ENCODE measurements at places on chromosomes 5 and 9. TPM values are rescaled to one million over a fixed set of nuclear protein-coding genes. Genes with fewer than 3 reads are reported as not detected.

Gene NAIP
- total RNA-seq = 28.8 TPM

Gene ARSI
- 4.0 TPM for total RNA-seq

GRCh38 chr9:95640336-95640735 lies 123.6 kb upstream of the PTCH1 start:
- DNase-seq = no peak

Gene ZFP2
- 2.1 TPM for total RNA-seq

Gene SH3GLB2
- 88.4 TPM for total RNA-seq

DNA sequence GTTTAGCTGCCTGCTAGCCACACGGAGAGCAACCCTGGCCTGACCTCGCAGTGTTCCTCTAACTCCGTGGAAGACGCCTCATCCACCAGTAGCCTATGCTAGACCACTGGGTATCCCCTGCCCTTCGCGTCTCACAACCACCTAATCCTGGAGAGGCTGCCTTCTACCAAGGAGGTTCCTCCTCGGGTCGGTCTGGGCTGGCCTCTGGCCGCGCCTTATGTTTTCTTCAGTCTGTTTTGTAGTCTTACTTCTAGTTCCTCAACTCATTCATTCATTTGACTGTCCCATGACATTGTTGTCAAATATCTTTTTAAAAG lies 1.6 kb upstream of the TPM2 start:
- no peak for DNase-seq

- no peak for DNase-seq
Observed at GRCh38 chr5:59158165-59158564, 575.3 kb downstream of the RAB3C start.

DNA sequence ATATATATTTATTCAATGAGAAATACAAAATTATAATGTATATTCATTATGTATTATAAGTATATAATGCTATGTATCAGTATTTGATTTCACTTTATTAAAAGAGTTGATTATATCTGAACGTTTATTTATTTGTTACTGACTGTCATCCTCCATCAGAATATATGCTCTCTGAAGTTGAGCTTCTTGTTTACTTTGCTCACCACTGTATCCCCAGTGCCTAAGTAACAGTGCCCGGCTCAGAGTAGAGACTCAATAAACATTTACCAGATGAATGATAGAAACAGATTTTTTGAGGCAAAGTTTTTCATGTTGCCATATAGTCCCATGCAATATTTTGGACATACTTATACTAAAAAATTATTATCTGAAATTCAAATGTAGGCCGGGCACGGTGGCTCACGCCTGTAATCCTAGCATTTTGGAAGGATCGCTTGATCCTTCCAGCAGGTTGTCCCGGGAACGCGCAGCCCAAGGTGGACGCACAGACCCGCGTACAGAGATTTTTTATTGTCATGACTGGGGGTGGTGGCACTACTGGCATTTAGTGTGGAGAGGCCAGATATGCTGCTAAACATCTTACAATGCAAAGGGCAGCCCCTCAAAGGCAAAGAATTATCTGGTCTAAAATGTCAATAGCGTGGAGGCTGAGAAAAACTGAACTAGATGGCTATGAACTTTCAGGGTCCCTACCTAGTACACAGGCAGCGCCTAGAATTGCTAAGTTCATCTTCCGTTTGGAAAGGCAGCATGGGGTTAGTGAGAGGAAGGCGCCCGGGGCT lies 761 bp upstream of the DNAJC25 start:
- no peak for DNase-seq

- no peak for DNase-seq
Observed at GRCh38 chr5:6780802-6781391, 67.7 kb downstream of the TENT4A start.

- no peak for DNase-seq
Observed at GRCh38 chr5:73814233-73814846, 188.3 kb downstream of the ARHGEF28 start.

- no peak for DNase-seq
Observed at GRCh38 chr5:107876261-107876660, 205.5 kb upstream of the EFNA5 start.

GRCh38 chr5:73280386-73280785 lies 107.4 kb downstream of the TMEM174 start:
- no peak for DNase-seq

- DNase-seq = no peak
Observed at GRCh38 chr5:121658221-121658620, 193.5 kb upstream of the FTMT start.

Gene DMRTA1
- total RNA-seq = 1.8 TPM

Gene GPR151
- total RNA-seq = not detected

Gene LRRC70
- total RNA-seq = 2.4 TPM

DNA sequence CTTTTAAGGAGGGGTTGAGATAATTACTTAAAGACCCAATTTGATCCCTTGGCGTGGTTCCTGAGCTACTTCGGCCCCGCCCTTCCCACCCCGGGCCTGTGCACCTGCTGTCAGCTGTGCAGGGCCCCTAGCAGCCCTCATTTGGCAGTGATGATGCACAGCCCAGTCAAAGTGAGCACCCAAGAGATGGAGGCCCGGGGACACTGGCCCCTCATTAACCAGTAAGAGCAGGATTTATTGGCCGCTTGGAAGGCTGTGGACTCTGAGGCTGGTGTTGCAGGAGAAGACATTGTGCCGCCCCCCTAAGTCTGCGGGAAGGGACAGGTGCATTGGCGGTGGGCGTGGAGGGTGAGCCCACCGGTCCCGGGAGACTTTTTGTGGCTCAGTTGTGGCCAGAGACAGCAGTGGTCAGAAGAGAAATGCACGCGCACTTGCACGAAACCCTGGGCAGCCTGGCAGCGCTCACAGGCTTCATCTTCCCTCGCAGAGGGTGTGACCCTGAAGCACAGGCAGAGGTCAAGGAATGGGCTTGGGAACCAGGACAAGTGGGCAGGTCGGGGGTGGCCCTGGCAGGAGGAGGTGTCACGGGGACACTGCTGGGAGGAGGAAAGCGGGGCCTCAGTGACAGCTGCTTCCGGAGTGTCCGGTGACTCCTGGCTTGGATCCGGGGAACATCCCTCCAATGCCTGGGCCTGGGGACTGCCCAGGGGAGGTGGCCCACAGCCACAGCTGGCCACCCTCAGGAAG lies 74.0 kb upstream of the RXRA start:
- DNase-seq = no peak

DNA sequence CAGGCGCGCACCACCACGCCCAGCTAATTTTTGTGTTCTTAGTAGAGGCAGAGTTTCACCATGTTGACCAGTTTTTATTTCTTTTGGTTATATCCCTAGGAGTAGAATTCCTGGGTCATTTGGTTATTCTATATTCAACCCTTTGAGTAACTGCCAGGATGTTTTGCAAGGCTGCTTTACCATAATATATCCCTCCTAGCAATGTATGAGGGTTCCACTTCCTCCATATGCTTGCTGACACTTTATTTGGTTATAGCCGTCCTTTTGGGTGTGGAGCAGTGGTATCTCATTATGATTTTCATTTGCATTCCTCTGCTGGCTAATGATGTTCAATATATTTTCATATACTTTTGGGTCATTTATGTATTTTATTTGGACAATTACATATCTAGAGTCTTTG lies 81.2 kb downstream of the RAB24 start:
- no peak for DNase-seq

Gene TXNDC8
- not detected for total RNA-seq

DNA sequence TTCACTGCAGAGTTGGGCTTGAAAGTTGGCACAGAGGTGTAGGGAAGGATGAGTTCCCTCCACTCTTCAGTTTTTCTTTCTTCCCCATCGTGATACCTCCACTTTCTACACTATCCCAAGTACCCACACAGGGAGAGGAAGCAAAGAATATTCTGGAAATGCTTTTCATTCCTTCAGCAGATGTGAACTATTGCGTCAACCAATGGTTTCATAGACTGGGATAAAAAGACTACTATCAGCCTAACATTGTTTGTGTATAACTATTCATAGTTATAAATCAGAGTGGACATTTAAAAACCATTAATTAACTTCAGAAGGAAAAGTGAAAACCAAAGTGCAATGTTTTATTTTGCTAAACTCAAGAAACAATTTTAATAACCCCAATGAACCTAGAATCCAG lies 63.6 kb upstream of the MAMDC2 start:
- no peak for DNase-seq

- no peak for DNase-seq
Observed at GRCh38 chr5:34978681-34979080, 49.3 kb downstream of the DNAJC21 start.

GRCh38 chr9:14018081-14018480 lies 295.9 kb downstream of the NFIB start:
- no peak for DNase-seq

DNA sequence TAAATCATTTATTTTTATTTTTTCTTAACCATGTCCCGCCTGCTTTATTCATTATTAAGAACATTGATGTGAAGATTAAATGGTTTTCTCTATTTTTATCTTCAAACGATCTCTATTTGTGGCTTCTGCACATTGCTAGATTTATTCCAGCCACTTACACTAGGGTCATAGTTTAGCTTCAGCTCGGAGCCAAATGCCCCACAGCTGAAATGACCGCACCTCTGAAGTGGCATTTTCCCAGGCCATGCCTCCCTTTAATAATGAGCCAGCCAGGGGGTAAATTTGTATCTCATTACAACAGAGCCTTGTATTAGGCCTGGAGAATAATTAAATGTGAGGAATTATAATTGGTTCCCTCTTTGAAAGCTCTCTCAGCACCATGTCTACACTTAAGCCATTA lies 89.4 kb downstream of the DOCK8 start:
- no peak for DNase-seq

GRCh38 chr9:117718701-117719100 lies 14.5 kb downstream of the TLR4 start:
- DNase-seq = no peak

GRCh38 chr5:131264451-131265099 lies 722 bp downstream of the CDC42SE2 start:
- DNase-seq = peak; percentile 71

DNA sequence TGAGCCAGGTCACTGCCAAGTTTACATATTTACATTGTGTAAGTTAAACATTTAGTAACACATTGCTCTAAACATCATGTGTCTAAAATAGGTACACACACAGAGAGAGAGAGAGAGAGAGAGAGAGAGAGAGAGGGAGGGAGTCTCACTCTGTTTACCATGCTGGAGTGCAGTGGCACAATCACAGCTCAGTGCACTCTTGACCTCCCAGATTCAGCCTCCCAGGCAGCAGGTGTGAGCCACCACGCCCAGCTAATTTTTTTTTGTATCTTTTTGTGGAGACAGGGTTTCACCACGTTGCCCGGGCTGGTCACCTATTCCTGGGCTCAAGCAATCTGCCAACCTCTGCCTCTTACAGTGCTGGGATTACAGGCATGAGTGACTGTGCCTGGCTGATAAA lies 1045.3 kb downstream of the TLE1 start:
- DNase-seq = no peak

DNA sequence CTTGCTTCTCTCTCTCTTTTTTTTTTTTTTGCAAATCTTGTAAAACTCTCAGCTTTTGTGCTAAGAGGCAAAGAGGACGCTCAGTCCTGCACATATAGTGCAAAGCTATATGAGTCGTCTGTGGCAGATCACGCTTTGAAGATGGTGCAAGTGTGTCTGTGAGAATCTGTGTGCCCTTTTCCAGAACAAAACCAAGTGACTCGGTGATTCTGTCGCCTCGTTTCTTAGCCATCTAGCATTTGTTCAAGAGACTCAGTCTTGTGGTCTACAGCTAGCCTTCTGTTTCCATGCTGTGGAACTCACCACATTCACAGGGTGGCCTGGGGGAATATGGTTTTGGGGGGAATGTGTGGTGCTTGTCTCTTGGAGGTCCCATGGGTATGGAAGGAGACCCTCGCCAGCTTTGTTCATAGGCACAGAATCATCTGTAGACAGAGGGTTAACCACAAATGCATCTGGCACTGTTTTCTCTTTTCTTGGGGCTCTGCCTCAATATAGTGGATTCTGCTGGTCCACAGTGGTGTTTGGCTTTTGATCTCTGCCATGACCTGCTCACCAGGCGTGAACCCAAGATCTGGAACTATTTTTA lies 82.1 kb downstream of the C9orf152 start:
- DNase-seq = no peak

GRCh38 chr5:170252109-170252508 lies 19.3 kb downstream of the C5orf58 start:
- DNase-seq = no peak

GRCh38 chr5:154517181-154517580 lies 39.2 kb upstream of the HAND1 start:
- DNase-seq = peak; percentile 57

Gene FCHSD1
- 13.6 TPM for total RNA-seq

DNA sequence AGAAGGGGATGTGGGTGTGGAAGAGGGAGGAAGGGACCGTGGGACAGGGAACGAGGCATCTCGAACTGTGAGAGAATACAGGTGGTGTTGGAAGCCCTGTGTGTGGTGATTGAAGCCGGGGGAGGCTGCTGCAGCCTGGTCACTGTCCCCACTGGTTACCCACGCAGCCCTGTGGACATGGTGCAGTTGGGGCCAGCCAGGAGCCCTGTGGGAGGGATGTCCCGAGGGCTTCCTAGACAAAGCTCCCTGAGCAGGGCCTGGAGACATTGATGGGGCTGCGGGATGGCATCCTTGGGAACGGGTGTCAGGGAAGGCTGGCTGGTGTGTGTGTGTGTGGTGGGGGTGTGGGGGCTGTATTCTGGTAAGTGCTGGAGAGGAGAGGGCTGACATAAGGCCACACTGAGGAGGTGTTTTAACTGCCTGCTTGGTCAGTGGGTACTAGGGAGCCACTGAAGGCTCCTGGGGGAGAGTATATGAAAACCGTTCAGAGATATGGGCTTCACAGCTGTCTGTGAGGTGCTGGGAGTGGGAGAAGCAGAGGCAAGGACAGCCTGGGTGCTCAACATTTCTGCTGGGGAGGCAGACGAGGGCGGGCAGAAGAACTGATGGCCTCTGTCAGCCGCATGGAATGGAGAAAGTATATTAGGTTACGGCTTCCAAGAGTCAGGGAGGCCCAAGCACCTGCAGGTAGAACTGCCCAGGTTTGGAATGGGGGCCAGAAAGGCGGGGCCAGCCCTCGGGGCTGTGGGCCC lies 20.0 kb downstream of the WNK2 start:
- no peak for DNase-seq

Gene RASEF
- total RNA-seq = 10.9 TPM

Gene LCN15
- not detected for total RNA-seq

Measured in upper lobe of right lung (tissue), 1 donor.